Breast epithelium (tissue), 4 donors: ENCODE measurements at places on chromosomes 1 and 21. TPM values are rescaled to one million over a fixed set of nuclear protein-coding genes. Genes with fewer than 3 reads are reported as not detected.
A peak's percentile ranks its signal among the peaks of the same experiment; 100 is the strongest.

Gene CRYAA
- not detected for total RNA-seq

Gene STIL
- 2.3 TPM for total RNA-seq

- no peaks in the 10 kb centered on the region for H3K36me3 ChIP-seq
- H3K4me1 ChIP-seq = no peaks in the 10 kb centered on the region
- H3K4me3 ChIP-seq = no peak overlapping the region
- DNase-seq = no peak
- H3K27ac ChIP-seq = peak overlapping the region; percentile 36
- no peaks in the 10 kb centered on the region for H3K27me3 ChIP-seq
Measured at GRCh38 chr1:33220676-33221384, 35.5 kb upstream of the ZNF362 start.

- no peaks in the 10 kb centered on the region for H3K4me1 ChIP-seq
- DNase-seq = no peak
- H3K4me3 ChIP-seq = no peak overlapping the region
Measured at GRCh38 chr21:25453524-25453923, 153.8 kb downstream of the MRPL39 start.

GRCh38 chr1:230754796-230755195 is 7.6 kb downstream of the CAPN9 start:
- H3K4me3 ChIP-seq = no peak overlapping the region
- no peaks in the 10 kb centered on the region for H3K36me3 ChIP-seq
- H3K27me3 ChIP-seq = no peaks in the 10 kb centered on the region
- no peaks in the 10 kb centered on the region for H3K4me1 ChIP-seq
- no peak overlapping the region for H3K27ac ChIP-seq

GRCh38 chr1:213586587-213586972 is 401.2 kb upstream of the PROX1 start:
- H3K36me3 ChIP-seq = no peaks in the 10 kb centered on the region
- no peaks in the 10 kb centered on the region for H3K27me3 ChIP-seq
- no peaks in the 10 kb centered on the region for H3K4me1 ChIP-seq
- H3K4me3 ChIP-seq = no peak overlapping the region

DNA sequence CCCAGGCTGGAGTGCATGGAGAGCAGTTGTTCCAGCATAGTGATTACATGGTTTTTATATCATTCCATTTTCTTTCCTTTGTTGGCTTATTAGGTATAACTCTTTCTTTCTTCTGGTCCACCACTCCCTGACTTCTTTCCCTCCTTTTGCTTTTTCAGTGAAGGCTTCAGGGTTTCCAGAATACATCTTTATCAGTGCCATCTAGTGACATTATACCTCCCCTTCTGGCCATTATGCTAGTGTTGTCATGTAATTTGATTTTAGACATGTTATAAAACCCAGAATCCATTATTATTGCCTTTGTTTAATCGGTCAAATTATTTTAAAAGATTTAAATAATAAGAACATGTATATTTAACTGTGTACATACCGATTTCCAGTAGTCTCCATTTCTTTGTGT is 10.6 kb downstream of the RNU1-1 start:
- no peaks in the 10 kb centered on the region for H3K4me1 ChIP-seq
- H3K27me3 ChIP-seq = no peaks in the 10 kb centered on the region
- H3K27ac ChIP-seq = no peak overlapping the region
- no peak for DNase-seq
- H3K36me3 ChIP-seq = no peaks in the 10 kb centered on the region

DNA sequence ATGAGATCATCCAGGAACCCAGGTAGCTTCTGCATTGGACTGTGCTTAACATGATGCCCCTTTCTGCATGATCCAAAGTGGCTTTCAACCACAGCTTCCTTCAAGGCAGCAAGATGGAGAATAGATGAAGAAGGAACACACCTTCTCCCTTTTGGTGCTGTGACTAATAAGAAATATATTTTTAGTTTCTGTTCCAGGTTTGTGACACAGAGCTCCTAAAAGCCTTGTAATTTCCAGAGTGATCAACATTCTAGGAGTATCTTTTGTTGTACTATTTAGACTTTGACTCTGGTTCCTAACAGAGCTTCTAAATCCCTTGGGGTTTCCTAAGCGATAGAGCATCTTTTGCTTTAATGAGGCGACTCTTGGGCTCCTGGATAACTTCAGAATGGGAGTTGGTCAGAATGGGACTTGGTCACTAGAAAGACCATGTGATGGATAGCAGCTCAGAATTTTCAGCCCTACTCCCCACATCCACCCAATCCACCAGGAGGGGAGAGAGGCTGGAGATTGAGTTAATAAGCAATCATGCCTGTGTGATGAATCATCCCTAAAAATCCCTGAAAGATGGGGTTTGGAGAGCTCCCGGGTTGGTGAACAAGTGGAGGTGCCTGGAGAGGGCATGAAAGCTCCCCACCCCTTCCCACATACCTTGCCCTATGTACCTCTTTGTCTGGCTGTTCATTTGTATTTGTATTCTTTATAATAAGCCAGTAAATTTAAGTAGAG is 134.8 kb downstream of the FGGY start:
- no peak for DNase-seq
- no peaks in the 10 kb centered on the region for H3K27me3 ChIP-seq
- no peaks in the 10 kb centered on the region for H3K4me1 ChIP-seq
- H3K4me3 ChIP-seq = no peak overlapping the region
- H3K27ac ChIP-seq = no peak overlapping the region
- no peaks in the 10 kb centered on the region for H3K36me3 ChIP-seq

DNA sequence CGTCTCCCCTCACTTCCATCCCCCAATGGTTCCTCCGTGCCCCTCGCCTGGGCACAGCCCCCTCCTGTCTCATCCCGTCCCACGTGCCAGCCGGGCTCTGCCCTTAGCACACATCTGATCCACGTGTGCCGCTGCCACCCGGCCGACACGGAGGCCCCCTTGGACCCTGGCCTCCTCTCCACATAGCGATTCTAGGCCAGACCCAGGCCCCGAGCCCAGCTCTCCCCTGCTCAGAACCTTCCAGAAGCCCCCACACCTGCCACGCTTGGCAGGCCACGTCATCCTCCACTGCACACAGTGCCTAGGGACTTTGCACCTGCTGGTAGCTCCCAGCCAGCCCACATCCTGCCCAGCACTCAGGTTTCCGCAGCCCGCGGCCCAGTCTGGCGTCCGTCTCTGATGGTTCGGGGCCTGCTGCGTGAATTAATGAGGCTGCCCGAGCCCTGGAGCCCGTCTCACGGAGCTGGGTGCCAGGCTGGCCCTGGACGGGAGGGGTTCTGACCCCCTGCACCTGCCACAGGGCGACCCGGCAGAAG is 20.1 kb downstream of the PLCH2 start:
- H3K36me3 ChIP-seq = no peaks in the 10 kb centered on the region
- no peaks in the 10 kb centered on the region for H3K4me1 ChIP-seq
- H3K4me3 ChIP-seq = no peak overlapping the region

DNA sequence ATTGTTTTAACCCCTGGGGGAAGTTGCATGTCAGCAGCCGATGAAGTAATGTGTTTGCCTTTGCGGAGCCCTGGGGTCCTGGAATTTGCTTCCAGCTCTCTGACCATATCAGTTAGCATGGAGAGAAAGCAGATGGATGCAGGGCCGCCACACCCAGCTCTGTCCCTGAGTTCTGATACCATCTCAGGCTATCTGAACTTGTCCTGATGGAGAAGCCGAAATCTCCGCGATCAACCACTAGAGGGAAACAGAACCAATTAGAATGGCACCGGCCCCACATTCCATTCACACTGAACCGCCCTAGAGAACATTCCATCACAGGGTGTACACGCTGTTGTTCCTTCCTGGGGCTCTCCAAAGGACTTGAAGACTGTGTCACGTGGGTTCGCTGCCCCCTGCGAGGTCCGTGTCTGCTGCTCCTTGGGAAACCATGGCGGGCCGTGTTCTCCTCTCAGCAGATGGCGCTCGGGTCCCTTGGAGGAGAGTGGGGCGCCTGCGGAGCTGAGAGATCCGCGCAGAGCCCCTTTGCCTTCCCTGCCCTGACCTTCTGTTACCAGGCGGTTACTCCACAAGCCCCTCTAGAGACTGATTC is 75.4 kb downstream of the ABCA4 start:
- peak; percentile 75 for DNase-seq
- peak overlapping the region; percentile 70 for H3K27ac ChIP-seq
- no peaks in the 10 kb centered on the region for H3K36me3 ChIP-seq
- H3K4me3 ChIP-seq = peak overlapping the region; percentile 23
- H3K27me3 ChIP-seq = no peaks in the 10 kb centered on the region

DNA sequence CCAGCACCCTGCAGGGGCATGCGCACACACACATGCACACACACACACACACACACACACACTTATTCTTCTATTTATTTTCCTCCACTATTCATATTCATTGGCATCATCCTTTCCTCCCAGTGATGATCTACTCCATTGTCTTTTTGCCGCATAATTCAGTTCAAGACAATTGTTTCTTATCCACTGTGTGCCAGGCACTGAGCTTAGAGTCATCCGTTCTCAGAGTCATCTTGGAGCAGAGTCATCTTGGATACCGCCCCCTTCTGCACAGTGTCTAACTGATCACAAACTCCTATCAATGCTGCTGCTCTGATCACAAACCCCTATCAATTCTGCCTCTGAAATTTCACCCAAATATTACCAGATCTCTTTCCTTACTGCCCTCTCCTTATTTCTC is 102.8 kb upstream of the PROX1 start:
- H3K4me3 ChIP-seq = no peak overlapping the region
- DNase-seq = no peak
- H3K4me1 ChIP-seq = no peaks in the 10 kb centered on the region
- no peaks in the 10 kb centered on the region for H3K36me3 ChIP-seq

DNA sequence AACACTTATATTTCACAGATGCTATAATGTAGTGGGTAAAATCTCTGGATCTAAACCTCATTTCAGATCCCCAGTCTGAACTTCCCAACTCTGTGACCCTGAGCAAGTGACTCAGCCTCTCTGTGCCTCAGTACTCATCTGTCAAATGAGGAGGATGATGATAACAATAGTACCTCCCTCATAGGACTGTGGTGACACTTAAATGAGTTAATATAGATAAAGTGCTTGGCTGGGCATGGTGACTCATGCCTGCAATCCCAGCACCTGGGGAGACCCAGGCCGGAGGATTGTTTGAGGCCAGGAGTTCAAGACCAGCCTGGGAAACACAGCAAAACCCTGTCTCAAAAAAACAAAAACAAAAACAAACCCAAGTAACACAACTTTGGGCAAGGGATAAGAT is 4.7 kb upstream of the ECE1 start:
- no peaks in the 10 kb centered on the region for H3K27me3 ChIP-seq
- H3K36me3 ChIP-seq = no peaks in the 10 kb centered on the region
- H3K4me3 ChIP-seq = no peak overlapping the region
- H3K4me1 ChIP-seq = peaks cover 14% of the 10 kb centered on the region

GRCh38 chr1:204453141-204453772 is 41.3 kb downstream of the PIK3C2B start:
- DNase-seq = no peak
- no peaks in the 10 kb centered on the region for H3K27me3 ChIP-seq
- no peaks in the 10 kb centered on the region for H3K36me3 ChIP-seq
- no peaks in the 10 kb centered on the region for H3K4me1 ChIP-seq
- H3K27ac ChIP-seq = peak overlapping the region; percentile 6

GRCh38 chr1:25797939-25798338 is 2.1 kb upstream of the SELENON start:
- no peaks in the 10 kb centered on the region for H3K36me3 ChIP-seq
- DNase-seq = no peak
- no peak overlapping the region for H3K4me3 ChIP-seq

- no peak overlapping the region for H3K27ac ChIP-seq
- H3K4me1 ChIP-seq = no peaks in the 10 kb centered on the region
- H3K4me3 ChIP-seq = no peak overlapping the region
- H3K36me3 ChIP-seq = no peaks in the 10 kb centered on the region
- DNase-seq = no peak
Measured at GRCh38 chr1:211588711-211589110, 9.8 kb upstream of the SLC30A1 start.

DNA sequence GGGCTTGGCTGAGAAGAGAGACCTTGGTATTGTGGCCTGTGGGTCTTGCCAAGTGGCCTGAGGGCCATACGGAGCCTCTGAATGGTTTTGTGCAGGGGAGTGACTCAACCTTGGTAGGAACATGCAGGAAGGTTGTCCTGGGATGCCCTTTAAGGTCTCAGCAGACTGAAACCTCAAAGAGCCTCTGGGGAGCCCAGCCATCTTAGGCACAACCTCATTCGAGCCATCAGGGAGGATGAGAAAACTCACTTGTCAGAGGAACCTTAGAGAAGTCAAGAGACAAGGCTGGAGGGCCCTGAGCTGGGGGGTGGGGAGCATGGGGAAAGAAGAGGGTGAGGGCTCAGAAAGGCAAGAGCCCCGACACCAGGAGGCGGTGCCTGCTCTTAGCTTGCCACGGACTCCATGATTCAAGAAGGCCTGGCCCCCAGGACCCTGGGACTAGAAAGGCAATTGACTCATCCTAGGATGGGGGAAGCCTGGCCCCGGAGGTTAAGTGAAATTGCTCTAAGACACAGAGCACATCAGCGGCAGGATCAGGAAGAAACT is 13.0 kb downstream of the IFI6 start:
- no peaks in the 10 kb centered on the region for H3K36me3 ChIP-seq
- peak overlapping the region; percentile 97 for H3K27ac ChIP-seq
- no peaks in the 10 kb centered on the region for H3K27me3 ChIP-seq
- peak; percentile 65 for DNase-seq
- peak overlapping the region; percentile 56 for H3K4me3 ChIP-seq

DNA sequence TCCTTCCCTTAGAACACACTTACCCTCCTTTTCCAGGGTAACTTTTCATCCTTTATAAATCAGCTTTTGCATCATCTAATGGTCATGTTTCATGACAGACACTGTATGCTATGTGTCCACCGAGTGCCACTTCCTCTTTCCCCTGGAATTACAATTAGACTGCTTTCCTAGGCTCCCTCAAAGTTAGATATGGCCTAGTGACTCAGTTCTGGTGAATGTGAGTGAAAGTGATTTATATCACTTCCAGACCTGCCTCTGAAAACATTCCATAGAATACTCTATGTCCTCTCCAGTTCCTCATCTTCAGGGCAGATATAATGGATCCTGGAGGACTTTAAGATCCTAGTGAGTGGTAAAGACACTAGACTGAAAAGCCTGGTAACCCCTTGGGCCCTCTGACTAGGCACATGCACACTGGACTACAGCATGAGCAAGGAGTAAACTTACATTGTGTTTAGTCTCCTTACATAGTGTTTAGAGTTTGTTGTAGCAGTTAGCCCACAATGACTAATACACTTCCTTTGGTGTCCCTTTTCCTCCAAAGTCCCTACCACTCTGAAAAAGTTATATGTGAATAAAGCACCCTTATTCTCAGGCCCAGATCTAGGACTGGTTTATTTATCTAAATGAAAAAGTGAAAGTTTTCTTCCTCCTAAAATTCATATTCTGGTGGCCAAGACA is 59.3 kb downstream of the GPR88 start:
- H3K4me1 ChIP-seq = no peaks in the 10 kb centered on the region
- DNase-seq = no peak
- H3K4me3 ChIP-seq = no peak overlapping the region
- no peaks in the 10 kb centered on the region for H3K36me3 ChIP-seq
